ENCODE measurements at places on chromosomes 1 and 21.

GRCh38 chr21:43362321-43362791 lies 64.6 kb downstream of the SIK1 start:
- DNase-seq = peak; percentile 73

DNA sequence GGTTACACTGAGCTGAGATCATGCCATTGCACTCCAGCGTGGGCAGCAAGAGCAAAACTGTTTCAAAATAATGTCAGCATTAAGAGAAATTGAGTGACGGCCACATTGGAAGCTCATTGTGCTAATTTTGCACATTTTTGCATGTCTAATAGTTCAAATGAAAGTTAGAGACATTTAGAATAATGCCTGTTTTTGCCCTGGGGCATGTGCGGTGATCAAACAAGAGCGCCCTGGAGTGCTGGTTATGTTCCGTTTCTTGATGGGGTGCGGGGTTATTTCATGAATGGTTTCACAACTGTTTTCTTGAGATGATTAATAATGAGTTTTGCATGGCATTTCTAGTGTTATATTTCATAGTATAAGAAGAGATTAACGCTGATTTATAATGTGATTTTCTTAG lies 13.1 kb downstream of the OR2T11 start:
- DNase-seq = no peak

- no peak for DNase-seq
Measured at GRCh38 chr1:53176452-53177208, 20.0 kb upstream of the CPT2 start.

DNA sequence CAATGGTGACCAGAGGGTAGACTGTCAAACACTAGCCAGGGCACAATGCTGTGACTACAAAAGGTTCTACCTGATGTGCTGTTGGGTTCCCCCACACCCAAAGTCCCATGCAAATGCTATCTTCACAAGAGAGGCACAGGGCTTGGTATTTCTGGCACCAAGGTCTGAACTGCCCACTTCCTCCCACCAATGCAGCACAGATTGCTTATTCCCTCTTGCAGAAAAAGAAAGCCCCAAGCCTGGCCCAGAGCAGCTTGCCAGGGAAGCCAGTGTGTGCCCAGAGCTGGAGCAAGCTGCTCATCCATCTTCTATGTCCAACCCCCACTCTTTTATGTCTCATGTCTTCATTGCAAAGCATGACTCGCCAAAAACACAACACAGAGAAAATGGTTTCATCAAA lies 149.4 kb upstream of the CAMK1G start:
- DNase-seq = no peak

GRCh38 chr1:170215072-170215885 lies 69.5 kb downstream of the NTMT2 start:
- DNase-seq = no peak

DNA sequence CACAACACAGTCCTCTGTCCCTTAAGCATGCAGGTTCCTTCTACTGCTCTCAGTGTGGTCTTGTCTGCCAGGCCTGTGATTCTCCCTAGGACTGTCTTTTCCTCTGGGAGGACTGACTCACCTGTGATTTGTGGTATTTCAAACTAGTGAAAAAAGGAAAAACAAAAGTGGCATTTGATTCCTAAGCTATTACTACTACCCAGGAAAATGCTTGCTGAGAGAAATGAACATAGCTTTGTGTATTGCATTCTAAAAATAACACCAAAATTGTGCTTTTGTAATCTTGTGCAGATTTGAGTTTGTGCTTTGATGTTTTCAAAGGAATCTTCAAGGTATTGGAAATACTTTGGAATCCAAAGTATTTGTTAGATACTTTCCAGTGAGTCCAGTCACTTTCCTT lies 57.0 kb downstream of the GPR161 start:
- DNase-seq = no peak

DNA sequence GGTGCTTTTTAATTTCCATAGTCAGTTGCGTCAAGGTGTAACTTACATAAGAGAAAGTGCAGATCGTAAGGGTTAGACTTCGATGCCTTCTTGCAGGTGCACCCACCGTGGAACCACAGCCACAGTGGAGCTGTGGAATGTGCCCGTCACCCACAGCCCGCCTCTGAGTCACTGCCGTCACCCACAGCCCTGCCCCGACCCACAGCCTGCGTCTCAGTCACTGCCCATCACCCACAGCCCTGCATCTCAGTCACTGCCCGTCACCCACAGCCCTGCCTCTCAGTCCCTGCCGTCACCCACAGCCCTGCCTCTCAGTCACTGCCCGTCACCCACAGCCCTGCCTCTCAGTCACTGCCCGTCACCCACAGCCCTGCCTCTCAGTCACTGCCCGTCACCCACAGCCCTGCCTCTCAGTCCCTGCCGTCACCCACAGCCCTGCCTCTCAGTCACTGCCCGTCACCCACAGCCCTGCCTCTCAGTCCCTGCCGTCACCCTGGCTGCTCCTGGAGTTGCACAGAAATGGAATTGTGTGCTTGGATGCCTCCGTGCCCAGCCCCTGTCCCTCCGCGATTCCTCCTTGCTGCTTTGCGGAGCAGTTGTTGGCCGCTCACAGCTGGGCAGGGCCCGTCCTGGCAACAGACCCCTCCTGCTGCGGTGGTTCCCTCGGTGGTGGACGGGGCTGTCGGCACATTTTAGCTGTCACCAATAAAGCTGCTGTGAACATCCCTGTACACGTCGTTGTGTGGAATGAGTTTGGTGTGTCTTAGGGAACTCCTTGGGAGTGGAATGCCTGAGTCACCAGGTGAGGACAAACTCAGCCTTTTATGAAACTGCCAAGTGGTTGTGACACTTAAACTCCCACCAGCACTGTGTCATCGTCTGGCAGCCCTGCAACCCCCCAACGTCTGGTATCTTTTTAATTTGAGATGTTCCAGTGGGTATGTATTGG lies 44.9 kb upstream of the COL6A2 start:
- peak; percentile 62 for DNase-seq

GRCh38 chr1:59282951-59283350 lies 13.9 kb upstream of the FGGY start:
- no peak for DNase-seq

DNA sequence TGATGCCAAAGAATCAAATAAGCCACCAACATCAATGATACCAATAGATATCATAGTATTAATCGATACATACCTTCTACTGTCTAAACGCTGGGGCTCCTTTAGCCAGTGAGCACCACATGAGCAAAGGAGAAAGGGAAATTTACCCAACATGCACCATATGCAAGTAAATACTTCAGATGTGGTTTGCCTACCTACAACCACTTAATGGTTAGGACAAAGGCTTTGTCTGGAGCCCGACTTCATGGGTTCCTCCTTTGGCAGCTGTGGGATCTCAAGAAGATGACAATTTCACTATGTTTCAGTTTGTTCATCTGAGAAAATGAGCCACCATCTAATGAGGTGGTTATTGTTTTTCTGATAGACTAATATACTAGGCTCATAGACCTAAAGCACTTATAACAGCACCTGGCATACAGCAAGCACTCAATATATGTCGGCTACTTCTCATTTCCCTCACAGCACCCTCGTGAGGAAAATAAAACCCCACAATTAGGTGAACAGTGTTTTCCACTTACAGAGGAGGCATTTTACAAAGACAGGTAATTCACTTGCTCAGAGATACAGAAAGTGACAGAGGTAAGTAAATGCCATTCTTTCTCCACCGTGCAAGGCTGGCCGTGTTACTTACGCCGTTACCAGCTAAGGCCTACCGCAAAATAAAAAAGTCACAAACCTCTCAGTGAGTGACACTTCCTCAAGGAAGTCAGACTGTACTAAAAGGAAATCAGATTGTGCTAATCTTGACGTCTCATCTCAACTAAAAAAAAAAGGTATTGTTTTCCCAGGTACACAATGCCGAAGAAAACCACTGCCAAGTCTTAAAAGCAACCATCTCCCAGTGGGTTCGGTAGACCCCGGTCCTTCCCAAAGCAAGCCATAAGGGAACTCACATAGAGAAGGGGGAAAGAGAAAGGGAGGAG lies 1.6 kb downstream of the TTC13 start:
- DNase-seq = peak; percentile 15

GRCh38 chr21:18467715-18468114 lies 64.1 kb upstream of the TMPRSS15 start:
- no peak for DNase-seq

DNA sequence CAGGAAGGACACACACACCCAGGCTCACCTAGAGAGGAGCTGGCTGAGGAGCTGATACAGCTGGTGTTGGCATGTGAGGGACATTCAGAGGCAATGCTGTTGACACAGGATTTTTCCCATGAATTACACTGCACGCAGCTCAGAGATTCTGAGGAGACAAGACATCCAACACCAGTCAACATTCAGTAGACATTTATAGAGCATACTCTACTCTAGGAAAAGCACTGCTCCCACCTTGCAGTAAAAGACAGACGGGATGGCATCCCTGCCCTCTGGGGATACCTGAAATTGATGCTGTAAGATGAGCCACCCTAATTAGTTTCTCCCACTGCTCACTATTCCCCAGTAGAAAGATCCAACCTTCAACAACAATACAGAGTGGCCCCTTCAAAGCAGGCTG lies 5.1 kb downstream of the LYPD8 start:
- DNase-seq = no peak

- DNase-seq = no peak
Measured at GRCh38 chr1:17098446-17099317, 20.6 kb downstream of the PADI2 start.

GRCh38 chr1:54606096-54606989 lies 17.0 kb downstream of the FAM151A start:
- DNase-seq = no peak

Data from stimulated activated CD4-positive, alpha-beta T cell treated with anti-CD3 and anti-CD28 coated beads, Interleukin-1b, Interleukin-23, amount 100 ng/mL, for 48 hours (primary cell).